ENCODE measurements at places on chromosomes 11 and 22.

DNA sequence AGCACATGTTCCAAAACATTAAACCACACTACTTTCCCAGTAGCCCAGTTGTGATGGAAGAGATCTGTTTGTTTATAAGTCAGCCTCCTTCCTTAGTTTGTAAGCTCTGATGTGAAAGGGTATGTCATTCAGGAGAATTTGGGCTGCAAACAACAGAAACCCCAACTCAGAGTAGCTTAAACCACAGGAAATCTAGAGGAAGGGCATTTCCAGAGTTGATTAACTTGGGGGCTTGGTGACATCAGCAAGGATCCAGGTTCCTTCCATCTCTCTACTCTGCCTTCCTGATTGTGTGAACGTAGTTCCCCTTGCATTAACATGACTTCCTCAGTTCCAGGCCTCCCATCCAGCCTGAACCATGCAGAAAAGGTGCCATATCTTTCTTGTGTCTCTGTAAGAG is 6.5 kb upstream of the FJX1 start:
- no peak for DNase-seq

DNA sequence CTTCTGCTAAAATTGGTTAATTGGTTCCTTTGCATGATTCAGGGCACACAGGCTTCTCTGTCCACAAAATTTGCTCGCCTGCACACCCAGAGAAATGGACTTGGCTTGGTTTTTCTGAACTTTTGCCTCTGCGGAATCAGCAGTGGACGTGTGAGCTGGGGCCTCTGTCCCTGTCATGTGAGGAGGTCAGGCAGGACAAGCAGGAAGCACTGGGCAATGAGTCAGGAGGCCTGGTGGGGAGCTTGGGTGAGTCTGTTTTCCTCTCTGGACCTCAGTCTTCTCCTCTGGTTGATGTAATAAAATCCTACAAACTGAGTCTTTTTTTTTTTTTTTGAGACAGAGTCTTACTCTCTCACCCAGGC is 10.4 kb upstream of the CELSR1 start:
- no peak for DNase-seq

DNA sequence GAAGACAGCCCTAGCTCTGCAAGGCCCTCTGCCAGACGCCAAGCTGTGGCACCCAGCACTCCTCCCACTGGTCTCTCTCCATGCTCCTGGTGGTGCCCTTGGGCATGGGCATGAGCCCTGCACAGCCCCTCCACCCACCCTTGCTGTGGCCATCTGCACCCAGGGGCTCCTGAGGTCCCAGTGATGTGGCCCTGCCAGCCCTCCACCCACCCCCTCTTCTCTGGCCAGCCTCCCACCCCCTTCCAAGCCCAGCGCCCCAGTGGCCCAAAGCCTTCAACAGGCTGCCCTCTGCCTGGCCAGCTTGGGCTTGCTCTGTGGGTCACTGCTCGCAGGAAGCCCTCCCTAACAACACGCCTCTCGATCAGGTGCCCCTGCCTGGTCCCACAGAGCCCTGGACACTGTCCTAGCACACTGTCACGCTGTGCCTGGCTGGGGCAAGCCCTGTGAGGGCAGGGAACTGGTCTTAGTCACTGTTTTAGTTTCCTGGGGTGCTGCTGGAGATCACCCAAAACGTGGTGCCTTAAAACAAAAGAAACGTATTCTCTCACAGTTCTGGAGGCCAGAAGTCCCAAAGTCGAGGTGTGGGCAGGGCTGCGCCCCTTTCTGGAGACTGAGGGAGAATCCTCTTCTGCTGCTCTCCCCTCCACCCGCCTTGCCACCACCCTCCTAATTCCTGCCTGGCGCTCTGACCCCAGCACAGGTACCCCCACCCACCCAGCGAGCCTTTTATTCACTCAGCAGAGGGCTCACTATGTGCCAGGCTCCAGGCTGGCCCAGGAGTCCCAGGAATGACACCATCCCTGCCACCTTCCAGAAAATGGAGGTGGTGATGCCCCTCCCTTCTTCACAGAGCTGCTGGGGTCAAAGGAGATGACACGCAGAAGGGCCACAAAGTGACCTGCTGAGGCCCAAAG is 14.7 kb downstream of the SULT4A1 start:
- no peak for DNase-seq

DNA sequence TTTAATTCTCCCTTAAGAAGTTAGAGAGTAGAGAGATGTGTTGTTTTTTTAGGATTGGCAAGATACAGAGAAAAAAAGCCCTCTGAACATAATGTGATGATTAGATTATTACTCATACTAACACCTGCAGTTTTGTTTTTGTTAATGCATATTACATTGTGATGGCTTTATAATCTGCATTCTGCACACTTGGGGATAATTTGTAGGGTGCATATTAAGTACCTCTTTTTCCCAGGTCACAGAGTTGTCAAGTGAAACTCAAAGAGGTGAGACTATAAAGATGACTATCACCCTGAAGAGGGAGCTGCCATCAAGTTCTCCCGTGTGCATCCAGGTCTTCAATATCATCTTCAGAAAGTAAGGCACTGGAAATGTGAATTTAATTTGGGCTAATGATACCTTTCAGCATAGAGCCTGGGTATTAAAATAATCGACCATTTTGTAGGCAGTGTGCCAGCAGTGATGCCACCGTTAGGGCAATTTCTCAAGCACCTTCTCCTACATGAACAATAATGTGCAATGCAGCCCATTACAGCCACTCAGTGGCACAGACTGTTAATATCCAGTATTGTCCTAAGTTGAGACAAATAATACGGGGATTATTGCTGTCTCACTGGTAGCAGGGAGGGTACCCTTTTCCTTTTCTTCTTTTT is 16.2 kb downstream of the PIWIL4 start:
- no peak for DNase-seq

- peak; percentile 64 for DNase-seq
Observed at GRCh38 chr22:46007848-46008261, 30.9 kb upstream of the WNT7B start.

- no peak for DNase-seq
Observed at GRCh38 chr11:39745401-39745800, 1714.1 kb downstream of the LRRC4C start.

DNA sequence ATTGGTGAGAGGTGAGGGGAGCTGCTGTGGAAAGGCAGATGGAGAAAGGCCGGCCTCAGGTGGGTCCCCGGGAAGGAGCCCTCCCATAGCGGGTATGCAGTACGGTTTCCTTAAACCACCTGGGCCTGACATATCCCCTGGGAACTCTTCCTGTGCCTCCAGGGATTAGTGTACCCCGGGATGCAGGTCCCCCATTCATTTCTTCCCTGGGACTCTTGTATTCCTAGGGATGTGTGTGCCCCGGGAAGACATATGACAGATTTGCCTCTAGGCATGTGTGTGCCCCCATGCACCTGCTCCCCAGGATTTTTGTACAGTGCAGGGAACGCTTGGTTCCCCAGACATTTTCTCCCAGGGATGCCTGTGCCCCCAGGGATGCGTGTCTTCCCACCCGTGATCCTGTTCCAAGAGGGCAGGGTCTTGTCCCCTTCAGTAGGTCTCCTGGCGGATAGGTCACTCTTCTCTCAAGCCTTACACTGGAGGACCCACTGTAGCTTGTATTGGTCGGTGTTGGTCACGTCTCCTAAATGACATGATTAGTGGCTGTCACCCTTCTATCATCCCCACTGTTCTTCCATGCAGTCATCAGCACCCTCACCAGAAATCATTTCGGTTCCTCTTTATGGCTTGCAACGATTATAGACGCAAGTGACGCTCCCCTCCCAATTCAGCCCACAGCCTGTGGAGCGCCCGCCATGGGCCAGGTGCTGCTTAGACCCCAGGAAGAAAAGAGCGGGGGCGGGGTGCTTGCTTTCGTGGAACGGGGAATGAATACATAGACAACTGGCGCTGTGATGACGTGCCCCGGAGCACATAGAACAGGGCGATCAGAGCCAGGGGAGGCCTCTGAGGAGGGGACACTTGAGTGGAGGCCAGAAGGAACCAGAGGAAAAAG is 1.3 kb downstream of the PARVB start:
- no peak for DNase-seq

DNA sequence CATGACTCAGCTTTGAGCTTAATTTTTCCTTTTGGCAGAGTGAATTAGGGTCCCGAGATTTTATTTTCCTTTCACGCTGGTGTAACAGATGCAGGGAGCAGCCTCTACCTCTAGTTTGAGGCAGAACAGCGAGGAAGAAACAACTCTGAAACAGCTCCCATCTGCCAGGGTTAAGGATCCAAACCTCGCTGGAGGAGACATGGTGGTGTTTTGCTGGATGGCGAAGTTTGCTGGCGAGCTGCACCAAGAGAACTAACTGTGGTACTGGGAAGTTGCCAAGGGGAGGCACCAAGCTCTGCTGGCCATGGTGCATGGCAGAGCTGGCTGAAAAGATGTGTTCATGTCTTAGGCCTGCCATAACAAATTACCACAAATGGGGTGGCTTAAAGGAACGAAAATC is 7.6 kb upstream of the ALKBH3 start:
- no peak for DNase-seq

DNA sequence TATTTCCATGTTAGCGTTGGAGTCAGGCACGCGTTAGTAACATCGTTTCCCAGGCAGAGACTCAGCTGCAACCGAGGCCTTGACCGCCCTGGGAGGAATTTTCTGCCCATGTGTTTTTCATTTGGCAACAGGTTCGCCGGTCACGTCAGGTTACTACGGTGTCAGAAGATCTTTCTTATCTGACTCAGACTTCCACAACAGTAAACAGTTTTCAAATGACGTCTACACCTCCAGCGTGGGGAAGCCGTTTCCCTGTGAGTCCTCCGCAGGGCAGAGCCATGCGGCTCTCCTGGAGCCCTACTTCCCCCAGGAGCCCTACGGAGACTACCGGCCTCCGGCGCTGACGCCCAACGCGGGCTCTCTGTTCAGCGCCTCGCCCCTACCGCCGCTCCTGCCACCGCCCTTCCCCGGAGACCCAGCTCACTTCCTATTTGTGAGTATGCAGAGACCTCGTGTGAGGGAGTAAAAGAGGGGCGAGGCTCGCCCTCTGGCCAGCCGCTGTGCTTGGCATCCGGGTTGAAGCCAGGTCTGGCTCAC is 14.3 kb upstream of the POU2AF3 start:
- no peak for DNase-seq

- DNase-seq: no peak
Observed at GRCh38 chr11:83116015-83116641, 40.8 kb upstream of the PCF11 start.

GRCh38 chr11:14676068-14676467 is 32.5 kb downstream of the PDE3B start:
- DNase-seq: no peak

- no peak for DNase-seq
Observed at GRCh38 chr22:39746600-39747262, 146.8 kb downstream of the ENTHD1 start.

GRCh38 chr11:72921028-72921716 is 107.0 kb downstream of the ATG16L2 start:
- no peak for DNase-seq

DNA sequence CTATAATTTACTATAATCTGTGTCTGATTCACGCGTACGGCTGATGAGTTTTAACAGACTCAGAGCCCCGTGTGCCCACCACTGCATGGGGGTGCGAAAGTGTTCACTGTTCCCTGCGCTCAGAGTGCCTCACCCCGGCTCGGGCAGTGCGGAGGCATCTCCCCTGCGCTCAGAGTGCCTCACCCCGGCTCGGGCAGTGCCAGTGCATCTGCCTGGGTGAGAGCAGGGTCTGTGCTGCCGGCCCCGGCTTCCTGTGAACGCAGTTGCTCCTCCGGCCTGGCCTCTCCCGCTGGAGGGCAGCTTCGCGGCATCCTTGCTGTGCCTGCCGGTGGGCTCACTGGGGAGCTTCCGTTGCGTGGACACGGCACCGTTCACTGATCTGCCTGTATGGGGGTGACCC is 14.2 kb downstream of the PTDSS2 start:
- DNase-seq: no peak

- no peak for DNase-seq
Observed at GRCh38 chr11:134597452-134597851, 185.4 kb upstream of the B3GAT1 start.

- no peak for DNase-seq
Observed at GRCh38 chr11:12735262-12735661, 61.0 kb downstream of the TEAD1 start.

DNA sequence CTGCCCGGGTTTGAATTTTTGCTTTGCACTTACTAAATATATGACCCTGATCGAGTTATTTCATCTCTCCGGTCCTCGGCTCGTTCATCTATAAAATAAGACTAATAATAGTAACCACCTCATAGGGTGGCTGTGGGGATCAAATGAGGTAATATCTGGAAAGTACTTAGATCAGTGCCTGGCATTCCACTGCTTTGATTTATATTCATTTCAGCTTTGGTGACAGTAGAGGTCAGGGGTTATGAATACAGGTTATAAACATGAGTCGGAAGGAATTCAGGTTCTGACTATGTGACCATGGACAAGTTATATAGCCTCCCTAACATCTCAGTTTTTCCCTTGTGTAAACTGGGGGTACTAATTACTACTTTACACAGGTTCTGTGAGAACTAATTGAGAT is 2.9 kb upstream of the TEAD1 start:
- DNase-seq: no peak

- DNase-seq: no peak
Observed at GRCh38 chr11:24679821-24680351, 183.0 kb downstream of the LUZP2 start.

GRCh38 chr11:25247336-25247735 is 750.5 kb downstream of the LUZP2 start:
- DNase-seq: no peak

DNA sequence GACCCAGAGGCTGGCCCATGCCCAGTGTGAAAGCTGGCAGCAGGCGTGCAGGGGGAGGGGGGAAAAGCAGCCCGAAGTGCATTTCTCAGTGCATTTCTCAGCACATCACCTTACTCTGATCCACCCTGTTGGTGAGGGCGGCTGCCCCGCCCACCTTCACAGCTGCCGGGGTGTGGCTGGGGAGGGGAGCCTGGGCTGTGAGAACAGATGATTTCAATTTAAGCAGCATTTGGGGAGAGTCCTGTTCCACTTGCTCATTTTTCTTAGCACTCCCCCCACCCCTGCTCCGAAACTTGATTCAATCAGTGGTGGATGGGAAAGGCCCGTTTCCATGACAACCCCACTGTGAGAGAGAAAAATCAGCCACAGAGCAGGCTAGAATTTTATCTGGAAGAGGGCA is 84.8 kb downstream of the SNX19 start:
- DNase-seq: no peak

DNA sequence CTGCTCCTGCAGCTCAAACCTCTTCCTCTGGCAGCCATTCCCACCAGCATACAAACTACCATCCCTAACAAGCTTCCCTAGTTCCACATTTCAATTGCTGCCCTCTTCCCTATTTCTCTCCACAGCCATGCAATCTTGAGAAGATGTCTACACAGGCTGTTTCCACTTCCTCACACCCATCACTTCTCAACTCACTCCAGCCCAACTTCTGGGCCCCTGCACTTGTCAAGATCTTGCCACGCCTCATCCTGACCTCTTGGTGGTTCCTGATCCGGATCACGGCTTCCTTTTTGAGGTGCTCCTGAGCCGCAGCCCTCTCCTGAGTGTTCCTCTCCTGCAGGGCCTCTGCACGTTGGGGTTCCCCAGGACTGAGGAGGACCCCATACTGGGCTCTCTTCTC is 22.6 kb downstream of the RPL27A start:
- no peak for DNase-seq

GRCh38 chr22:24162436-24162835 is 18.9 kb upstream of the SUSD2 start:
- no peak for DNase-seq

GRCh38 chr22:22366537-22366936 is 122.0 kb downstream of the VPREB1 start:
- DNase-seq: no peak

All from urinary bladder (tissue), 4 donors.